Esophagus squamous epithelium (tissue), 5 donors: ENCODE measurements at places on chromosomes 7 and 10.

- no peak for DNase-seq
Measured at GRCh38 chr7:36082216-36082615, 70.8 kb upstream of the EEPD1 start.

- no peak for DNase-seq
Measured at GRCh38 chr10:20601941-20602461, 295.1 kb downstream of the NEBL start.

- DNase-seq: no peak
Measured at GRCh38 chr7:1516586-1517251, 12.5 kb upstream of the INTS1 start.

- no peak for DNase-seq
Measured at GRCh38 chr7:149733131-149733923, 40.1 kb downstream of the ZNF467 start.

DNA sequence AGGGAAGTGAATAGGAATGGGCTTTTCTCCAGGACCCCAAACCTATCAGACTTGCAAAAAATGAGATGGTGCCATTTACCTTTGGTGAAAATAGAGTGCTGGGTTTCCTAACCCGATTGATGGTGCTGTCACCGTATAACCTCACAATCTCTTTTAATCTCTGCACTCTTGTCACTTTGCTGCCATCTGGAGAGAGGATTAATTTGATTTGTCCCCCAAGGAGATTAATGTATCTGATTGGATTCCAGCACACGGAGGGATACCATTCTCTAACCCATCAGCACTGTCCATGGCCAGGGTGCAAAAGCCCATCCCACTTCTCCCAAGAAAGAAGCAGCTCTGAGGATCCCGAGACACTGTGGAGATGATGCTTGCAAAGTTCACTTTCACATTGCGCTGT, 86.3 kb upstream of the NFE2L3 start:
- no peak for DNase-seq

DNA sequence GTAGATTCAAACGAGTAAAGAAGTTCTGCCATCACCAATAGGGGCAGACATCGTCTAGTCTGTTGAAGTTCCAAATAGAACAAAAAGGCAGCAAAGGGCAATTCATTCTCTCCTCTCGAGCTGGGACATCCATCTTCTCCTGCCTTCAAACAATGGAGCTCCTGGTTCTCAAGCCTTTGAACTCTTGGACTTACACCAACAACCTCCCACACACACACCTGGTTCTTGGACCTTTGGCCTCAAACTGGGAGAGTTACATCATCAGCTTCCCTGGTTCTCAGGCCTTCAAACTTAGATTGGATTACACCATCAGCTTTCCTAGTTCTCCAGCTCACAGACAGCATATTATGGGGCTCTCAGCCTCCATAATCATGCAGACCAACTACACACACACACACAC, 9.8 kb upstream of the GIMAP5 start:
- no peak for DNase-seq

DNA sequence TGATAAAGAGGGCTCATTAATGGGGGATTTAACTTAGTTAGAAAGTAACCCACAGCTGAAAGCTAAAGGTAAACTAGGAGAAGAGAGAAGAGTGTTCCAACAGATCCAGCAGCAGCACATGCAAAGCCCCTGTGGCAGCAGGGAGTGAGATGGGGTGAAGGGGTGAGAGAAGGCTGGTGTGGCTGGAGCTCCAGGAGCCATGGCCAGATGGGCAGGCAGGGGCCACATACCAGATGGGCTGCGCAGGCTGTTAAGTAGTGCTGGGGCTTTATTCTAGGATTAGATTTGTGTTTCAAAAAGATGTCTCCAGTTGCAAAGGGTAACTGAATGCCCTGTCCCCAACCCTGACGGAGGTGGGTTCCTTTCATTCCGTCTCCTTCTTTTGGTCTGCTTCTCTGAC, 33.2 kb downstream of the HIF1AN start:
- no peak for DNase-seq

- DNase-seq: no peak
Measured at GRCh38 chr10:70378122-70378521, 4.3 kb downstream of the LRRC20 start.

GRCh38 chr7:130288829-130289228, 4.1 kb upstream of the CPA4 start:
- no peak for DNase-seq

DNA sequence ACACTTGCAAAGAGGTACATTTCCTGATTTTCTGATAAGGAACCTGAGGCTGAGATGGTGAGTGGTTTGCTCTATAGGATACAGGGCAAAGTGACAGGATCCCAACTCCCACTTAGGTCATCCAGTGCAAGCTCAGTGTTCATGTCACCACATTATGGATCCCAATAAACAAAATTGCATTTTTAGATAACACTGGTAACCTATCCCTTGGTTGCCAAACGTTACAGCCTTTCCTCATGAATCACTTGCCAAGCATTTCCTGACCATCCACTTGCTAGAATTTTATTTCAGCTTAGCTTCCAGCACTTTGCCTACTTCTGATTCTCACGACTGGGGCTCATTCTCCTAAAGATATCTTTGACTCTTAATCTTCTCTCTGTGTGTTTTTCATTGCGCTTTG, 131.4 kb upstream of the ODAD2 start:
- no peak for DNase-seq

GRCh38 chr7:22565315-22565811, 65.4 kb upstream of the STEAP1B start:
- no peak for DNase-seq
